ENCODE measurements at places on chromosomes 16 and 17. TPM values are rescaled to one million over a fixed set of nuclear protein-coding genes. Genes with fewer than 3 reads are reported as not detected.

TBC1D16 gene
- 11.4 TPM for total RNA-seq

CCL16 gene
- not detected for total RNA-seq

GRCh38 chr17:74379495-74380085 is 12.3 kb downstream of the GPR142 start:
- DNase-seq: peak; percentile 93

DNA sequence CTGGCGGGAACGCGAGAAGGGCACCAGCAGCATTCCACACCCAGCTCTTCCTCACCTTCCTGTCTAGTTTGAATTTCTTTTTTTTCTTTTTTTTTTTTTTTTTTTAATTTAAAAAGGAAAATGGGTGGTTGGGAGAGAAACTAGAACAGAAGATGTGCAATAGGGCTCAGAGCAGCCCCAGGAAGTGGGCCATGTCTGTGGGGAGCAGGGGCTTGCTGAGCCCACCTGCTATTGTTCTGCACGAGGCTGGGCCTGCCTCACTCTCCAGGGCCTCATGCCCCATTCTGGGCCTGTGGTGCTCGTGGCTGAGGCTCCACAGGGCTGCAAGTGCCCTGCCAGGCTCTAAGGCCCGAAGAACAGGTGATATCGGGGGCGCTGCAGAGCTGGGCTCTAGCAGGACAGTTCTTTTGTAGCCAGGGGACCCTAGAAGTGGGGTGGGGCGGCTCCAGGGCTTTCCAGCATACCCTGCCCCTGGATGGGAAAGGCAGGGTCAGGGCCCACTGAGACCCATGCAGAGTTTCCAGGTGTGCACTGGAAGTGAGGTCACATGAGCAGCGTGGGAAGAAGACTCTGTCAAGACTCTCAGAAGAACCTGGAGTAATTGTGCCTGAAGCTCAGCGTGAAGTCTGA is 12.4 kb downstream of the MRPL27 start:
- DNase-seq: no peak

GRCh38 chr17:35555691-35556090 is 4.9 kb downstream of the SLFN14 start:
- DNase-seq: no peak
